ENCODE measurements at places on chromosomes 7 and 10. TPM values are rescaled to one million over a fixed set of nuclear protein-coding genes. Genes with fewer than 3 reads are reported as not detected.

DNA sequence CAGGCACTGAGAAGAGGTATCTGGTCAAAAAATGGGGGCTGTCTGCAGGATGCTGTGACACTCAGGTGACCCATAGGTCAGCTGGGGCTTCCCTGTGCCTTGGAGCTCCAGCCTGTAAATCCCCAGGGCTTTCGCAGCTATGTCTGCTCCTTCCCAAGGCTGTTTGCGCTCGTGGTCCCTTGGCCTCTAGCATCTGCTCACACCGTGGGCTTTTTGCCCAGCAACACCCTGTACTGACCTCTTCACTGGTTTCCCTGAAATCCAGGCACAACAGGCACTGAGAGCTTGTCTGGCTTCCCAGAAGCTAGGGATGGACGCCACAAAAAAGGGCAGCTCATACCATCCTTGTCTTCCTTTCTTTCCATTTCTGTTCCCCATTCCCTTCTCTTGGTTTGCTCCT, 280.3 kb upstream of the HABP2 start:
- DNase-seq: no peak

DNA sequence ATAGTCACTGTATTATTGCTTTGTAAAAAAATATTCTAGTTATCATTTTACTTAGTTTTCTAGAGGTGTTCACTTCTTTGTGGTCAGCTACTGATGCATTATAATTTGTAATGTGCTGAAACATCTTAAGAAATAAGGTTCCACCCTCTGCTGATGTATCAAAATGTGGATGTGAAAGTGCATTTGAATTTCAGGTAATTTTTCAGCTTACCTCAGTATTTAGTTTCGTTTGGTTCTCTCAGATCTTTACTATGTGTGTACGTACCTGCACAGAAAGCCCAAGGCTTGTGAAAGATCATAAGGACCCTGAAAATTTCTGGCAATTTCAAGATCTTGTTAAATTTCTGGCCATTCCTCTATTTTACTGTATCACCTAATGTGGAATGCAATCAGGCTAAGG, 542.3 kb upstream of the TPK1 start:
- no peak for DNase-seq

- no peak for DNase-seq
Observed at GRCh38 chr10:112332509-112333228, 41.2 kb upstream of the ACSL5 start.

CCDC186 gene
- total RNA-seq: 25.7 TPM

NKX1-2 gene
- total RNA-seq: not detected

Measured in activated naive CD8-positive, alpha-beta T cell treated with anti-CD3 and anti-CD28 coated beads, Interleukin-2, amount 10 ng/mL, durations not matched to agents 7 days and 5 days (primary cell).